ENCODE measurements at places on chromosomes 16 and 17.

GRCh38 chr17:63680700-63681099 lies 19.2 kb downstream of the LIMD2 start:
- no peak for DNase-seq

DNA sequence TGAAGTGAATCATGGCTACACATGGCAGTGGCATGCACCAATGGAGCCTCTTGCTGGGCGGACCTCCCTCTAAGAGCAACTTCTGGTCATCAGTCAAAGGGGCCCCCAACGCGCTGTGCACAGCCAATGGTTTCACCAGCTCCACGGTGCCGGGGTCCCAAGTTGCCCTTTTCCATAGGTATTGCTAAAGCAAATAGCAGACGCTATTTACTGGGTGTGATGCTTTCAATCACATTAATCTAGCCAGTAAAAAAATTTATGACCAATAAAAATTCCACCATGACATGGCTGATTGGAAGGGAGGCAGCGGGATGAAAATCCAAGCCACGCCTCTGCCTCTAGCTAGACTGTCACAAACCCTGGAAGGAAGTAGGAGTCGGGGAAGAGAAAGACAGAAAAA lies 680.3 kb upstream of the SOX9 start:
- no peak for DNase-seq

- no peak for DNase-seq
Measured at GRCh38 chr16:79628501-79628975, 28.0 kb upstream of the MAF start.

DNA sequence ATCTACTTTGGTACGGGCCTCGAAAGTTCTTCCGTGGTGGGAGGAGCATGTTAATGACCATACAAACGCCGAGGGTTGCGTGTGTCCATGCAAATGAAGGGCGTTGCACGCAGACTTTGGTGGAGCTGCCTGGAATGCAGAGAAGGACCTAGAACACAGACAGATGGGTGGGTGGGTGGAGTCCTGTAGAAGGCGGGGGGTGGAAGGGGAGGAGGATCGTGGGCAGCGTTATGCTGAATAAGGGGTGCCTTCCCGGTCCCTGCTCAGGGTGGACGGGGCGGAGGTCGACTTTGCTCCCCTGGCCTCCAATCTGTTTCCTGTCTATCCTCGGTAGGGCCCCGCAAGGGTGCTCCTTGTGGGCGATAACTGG lies 795 bp upstream of the PAQR4 start:
- DNase-seq: no peak

DNA sequence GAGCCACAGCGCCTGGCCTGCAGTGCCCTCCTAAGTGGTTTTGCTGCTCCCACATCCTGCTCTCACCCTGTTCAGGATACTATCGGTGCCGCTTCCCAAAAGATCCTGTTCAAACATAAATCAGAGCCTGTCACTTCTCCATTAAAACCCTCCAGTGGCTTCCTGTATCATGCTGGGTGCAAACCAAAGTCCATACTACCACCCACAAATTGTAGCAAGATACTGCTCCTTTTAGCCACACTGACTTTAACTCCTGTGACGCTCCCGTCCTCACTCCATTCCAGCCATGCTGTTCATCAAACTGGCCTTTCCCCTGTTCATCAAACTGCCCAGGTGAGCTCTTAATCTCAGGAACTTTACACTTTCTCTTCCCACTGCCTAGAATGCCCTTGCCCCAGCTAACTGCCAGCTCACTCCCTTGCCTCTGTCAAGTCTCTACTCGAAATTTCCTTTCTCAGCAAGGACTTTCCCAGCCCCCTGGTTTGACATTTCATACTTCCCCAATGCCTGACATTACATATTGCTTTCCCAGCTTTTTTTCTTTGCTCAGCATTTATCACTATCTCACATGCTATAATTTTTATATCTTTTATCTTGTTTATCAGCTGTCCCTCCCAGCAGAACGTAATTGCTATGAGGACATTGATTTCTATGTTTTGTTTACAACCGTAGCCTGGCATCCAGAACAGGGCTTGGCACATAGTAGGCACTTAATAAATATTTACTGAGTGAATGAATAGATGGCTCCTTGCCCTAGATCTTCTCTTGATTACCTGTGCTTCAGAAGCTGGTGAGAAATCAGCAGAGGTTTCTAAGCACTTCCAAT lies 44.3 kb upstream of the SMURF2 start:
- no peak for DNase-seq

DNA sequence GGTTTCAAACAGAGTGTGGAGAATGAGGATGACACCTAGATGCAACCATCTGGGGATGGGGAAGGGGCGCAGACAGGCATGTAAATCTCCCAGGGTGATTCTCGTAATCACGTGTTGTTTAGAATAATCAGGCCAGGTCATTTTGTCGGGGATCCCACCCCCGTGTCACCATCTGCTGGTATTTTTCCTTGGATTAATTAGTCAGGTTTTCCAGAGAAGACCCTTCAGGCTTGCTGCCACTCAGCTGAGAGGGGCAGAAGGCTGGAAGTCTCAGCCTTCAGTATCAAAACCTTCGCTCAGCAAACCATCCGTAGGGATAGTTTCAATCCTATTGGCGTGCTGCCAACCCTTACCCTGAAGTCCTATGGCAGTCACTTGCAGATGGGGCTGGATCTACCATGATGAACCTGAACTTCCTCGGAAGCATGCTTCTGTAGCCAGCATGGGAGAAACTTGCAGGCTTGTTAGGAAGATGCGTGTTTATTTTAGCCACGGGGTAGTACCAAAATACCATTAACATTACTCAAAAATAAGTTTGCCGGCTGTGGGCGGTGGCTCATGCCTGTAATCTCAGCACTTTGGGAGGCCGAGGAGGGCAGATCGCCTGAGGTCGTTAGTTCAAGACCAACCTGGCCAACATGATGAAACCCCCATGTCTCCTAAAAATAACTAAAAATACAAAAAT lies 7.5 kb upstream of the ADCY9 start:
- DNase-seq: no peak

GRCh38 chr17:38852771-38853291 lies 690 bp downstream of the RPL23 start:
- DNase-seq: no peak
